ENCODE measurements at places on chromosomes 3 and 15. TPM values are rescaled to one million over a fixed set of nuclear protein-coding genes. Genes with fewer than 3 reads are reported as not detected.

Gene TAMM41
- total RNA-seq = 8.4 TPM

Gene CPN2
- not detected for total RNA-seq

Gene BCHE
- total RNA-seq = 2.9 TPM

Gene SLC2A2
- total RNA-seq = not detected

Gene FRMD4B
- total RNA-seq = 25.4 TPM

Gene TMEM207
- not detected for total RNA-seq

Gene SLMAP
- 51.2 TPM for total RNA-seq

Gene NR2E3
- total RNA-seq = 0.19 TPM

Gene DNAJA4
- total RNA-seq = not detected

Gene GP9
- not detected for total RNA-seq

Gene LDHAL6B
- total RNA-seq = not detected

Gene LMAN1L
- total RNA-seq = 0.16 TPM

Gene GUCA1C
- not detected for total RNA-seq

Gene GOLGA8R
- 0.19 TPM for total RNA-seq

Gene KNG1
- not detected for total RNA-seq

Gene C2CD4A
- not detected for total RNA-seq

Gene PPM1L
- total RNA-seq = 1.6 TPM

Gene SETMAR
- total RNA-seq = 12.1 TPM

Gene C15orf62
- 0.88 TPM for total RNA-seq

Gene AGBL1
- total RNA-seq = not detected

Gene SLC9A9
- total RNA-seq = 3.3 TPM

Gene PLA2G4E
- not detected for total RNA-seq

Gene GPR27
- not detected for total RNA-seq

Gene EXD1
- total RNA-seq = not detected

Gene SLC25A36
- 79.6 TPM for total RNA-seq

Gene FBN1
- total RNA-seq = 18.1 TPM

Gene NXPE3
- 5.7 TPM for total RNA-seq

Gene APOD
- total RNA-seq = 2.7 TPM

Gene ANKUB1
- total RNA-seq = not detected

Gene GPR156
- 0.37 TPM for total RNA-seq

Gene DIS3L
- total RNA-seq = 19.4 TPM

Gene COL8A1
- total RNA-seq = 4.7 TPM

Gene ATP6V1A
- 29.4 TPM for total RNA-seq

Gene CNTN4
- total RNA-seq = 5.8 TPM

Measured in A375 (cell line).